ENCODE measurements at places on chromosomes 4 and X. TPM values are rescaled to one million over a fixed set of nuclear protein-coding genes. Genes with fewer than 3 reads are reported as not detected.

DACH2 gene
- not detected for total RNA-seq

CXorf65 gene
- total RNA-seq = not detected

TIGD4 gene
- 0.30 TPM for total RNA-seq

VSIG1 gene
- total RNA-seq = under 0.01 TPM

ARHGAP36 gene
- not detected for total RNA-seq

NPNT gene
- total RNA-seq = 0.30 TPM

ADAMTS3 gene
- 5.5 TPM for total RNA-seq

EIF1AX gene
- 32.4 TPM for total RNA-seq

OTC gene
- not detected for total RNA-seq

HHIP gene
- 0.59 TPM for total RNA-seq

CYTL1 gene
- total RNA-seq = 1.5 TPM

MTCP1 gene
- 3.1 TPM for total RNA-seq

RNF175 gene
- not detected for total RNA-seq

CENPI gene
- total RNA-seq = 15.8 TPM

CT45A3 gene
- total RNA-seq = not detected

PAGE4 gene
- not detected for total RNA-seq

GABRG1 gene
- total RNA-seq = not detected

NAT8L gene
- total RNA-seq = 0.30 TPM

GATA1 gene
- total RNA-seq = not detected

SPANXA2 gene
- total RNA-seq = not detected

TSPAN7 gene
- total RNA-seq = not detected

TEX13D gene
- not detected for total RNA-seq

ZXDA gene
- 4.2 TPM for total RNA-seq

FGB gene
- total RNA-seq = not detected

TCEAL1 gene
- 18.1 TPM for total RNA-seq

GAGE1 gene
- not detected for total RNA-seq

MAGEA9B gene
- not detected for total RNA-seq

GPR143 gene
- 1.5 TPM for total RNA-seq

FGF5 gene
- 33.6 TPM for total RNA-seq

NPY1R gene
- under 0.01 TPM for total RNA-seq

RAB9A gene
- total RNA-seq = 29.4 TPM

CORIN gene
- 0.23 TPM for total RNA-seq

ADGRG2 gene
- not detected for total RNA-seq

CRMP1 gene
- total RNA-seq = 0.30 TPM

HTN1 gene
- not detected for total RNA-seq

MND1 gene
- total RNA-seq = 1.8 TPM

NKAP gene
- 3.9 TPM for total RNA-seq

RENBP gene
- total RNA-seq = 2.1 TPM

RAB9B gene
- 0.78 TPM for total RNA-seq

SLC25A4 gene
- total RNA-seq = 31.2 TPM
